ENCODE measurements at places on chromosomes 6 and 20. TPM values are rescaled to one million over a fixed set of nuclear protein-coding genes. Genes with fewer than 3 reads are reported as not detected.

PSMF1 gene
- total RNA-seq, result 116 TPM

FAM162B gene
- 2.3 TPM for total RNA-seq

SPINT3 gene
- not detected for total RNA-seq

HNF4A gene
- total RNA-seq, result not detected

TSBP1 gene
- total RNA-seq, result not detected

TRIM10 gene
- not detected for total RNA-seq

SLC16A10 gene
- total RNA-seq, result 32.4 TPM

SNAP25 gene
- 1.3 TPM for total RNA-seq

BPI gene
- total RNA-seq, result 0.35 TPM

CRYBG1 gene
- 7.2 TPM for total RNA-seq

BHLHE23 gene
- total RNA-seq, result not detected

- DNase-seq, result no peak
Measured at GRCh38 chr6:160767647-160768019, 65.6 kb downstream of the PLG start.

- DNase-seq, result no peak
Measured at GRCh38 chr6:18491308-18492045, 104.3 kb downstream of the RNF144B start.

DNA sequence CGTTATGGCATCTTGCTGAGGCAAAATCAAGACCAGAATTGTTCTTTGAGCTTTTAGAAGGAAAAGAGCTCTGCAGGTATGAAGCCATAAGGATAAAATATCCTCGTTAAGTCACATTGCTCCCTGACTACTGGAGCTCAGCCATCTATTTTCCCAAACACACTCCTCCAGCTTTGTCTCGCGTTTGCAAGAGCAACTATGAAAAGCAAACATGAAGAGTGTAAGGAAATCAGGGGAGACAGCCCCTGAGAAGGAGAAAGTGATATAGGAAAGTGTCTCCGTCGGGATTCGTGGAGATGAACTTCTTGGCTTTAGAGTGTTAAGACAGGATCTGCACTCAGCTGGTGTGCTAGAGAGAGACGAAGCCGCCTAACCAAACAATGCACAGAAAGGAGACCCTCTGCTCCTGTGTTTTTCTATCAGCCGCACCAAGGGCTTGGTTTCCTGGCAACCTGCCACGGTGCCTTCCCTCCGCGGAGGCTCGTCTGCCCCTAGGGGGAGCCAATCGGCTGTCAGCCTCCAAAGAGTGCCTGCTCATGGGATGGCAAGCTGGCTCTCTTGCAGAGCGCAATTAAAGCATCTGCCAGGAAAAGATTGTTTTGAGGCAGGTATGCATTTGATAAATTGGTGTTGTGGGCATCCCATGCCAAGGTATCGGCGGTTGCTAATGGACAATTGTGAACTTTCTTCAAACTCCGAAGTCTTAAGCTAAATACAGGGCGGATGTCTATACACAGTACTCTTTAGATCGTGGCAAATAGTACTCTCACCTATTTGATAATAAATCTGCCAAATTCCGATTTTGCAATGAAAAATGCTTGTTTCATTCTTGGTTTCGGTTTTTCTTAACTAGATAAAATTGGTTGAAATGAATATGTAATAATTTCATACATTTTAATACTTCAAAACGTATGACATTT, 603.2 kb downstream of the RNF144B start:
- DNase-seq, result no peak

DNA sequence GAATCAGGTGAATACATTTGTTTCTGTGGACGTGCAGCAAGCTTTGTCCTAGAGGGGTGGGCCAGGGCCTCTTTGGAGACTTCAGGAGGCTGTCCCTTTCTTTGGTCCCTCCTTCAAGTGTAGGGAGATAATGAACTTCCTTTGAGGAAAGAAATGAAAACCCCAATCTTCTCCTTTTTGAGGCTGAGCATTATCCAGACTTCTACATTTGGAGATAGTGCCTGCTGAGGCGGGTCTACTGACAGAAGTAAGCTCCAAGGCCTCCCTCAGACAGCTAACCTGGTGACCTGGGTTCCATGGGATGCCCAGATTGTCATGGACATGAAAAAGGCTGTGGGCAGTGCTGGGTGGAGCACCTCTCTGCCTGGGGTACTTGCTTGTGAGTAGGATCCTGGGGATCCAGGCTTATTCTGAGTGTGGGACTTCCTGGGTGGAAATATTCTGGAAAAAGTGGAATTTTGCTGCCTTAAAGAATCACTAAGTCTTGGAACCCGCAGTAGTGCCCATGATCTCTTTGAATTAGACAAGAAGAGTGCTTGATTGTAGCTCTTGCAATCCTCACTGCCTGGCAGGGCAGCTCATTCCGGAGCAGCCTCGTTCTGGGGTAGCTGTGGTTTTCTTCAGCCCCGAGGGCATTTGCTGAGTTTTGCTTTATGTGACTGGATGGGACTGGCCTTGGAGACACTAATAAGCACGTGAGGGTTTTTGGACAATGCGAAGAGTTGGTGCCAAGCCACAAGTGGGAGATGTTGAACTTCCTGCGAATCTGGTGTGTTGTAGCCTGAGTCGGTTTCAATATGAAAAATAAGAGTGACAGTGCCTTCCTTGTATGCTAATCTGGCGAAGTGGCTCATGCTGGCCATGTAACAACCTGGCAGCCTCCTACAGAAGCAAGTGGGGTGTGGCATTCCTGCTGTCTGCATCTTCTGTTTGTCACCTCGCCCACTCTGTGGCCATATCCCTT, 28.1 kb downstream of the SNRNP48 start:
- DNase-seq, result no peak

DNA sequence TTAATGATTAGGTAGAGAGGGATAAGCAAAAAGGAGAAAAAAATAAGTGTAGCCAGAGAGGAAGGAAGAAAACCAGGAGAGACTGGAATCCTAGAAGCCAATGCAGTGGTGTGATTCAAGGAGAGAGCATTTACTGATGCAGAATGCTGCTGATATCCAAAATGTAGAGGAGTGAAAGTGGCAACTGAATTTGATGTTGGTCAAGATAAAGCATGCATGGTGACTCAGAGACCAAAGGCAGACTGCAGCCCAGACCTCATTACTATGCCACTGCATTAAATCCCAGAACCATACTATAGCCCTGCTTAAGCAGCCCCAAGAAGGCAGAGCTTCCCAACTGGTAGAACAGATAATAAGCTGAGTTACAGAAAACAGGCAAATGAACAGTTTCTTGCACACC, 15.8 kb downstream of the KLHL32 start:
- no peak for DNase-seq

DNA sequence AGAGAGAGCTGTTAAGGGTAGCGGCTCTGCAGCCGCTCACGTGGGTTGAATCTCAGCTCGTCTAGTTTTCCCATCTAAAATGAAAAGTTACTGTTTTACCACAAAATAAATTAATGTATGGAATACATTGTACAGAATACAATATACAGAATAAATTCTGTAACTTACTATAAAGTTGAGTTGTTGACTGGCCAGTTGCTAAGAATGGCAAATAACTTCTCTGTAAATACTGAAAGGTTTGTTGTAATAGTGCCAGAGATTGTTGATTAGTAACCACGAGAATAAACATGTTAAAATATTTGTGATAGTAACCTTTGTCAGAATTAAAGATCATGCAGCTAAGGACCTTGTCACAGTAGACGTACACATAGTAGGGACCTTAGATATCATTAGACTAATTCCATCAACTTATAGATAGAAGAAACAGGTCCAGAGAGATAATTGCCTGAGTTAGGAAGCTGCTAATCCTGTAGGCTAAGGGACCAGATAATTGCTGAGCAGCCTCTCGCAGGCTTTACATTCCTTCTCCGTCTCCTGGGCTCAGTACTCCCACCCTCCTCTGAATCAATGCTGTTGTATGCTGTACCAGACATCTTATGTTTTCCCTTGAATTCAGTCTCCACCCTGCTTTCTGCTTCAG, 544 bp upstream of the NRM start:
- DNase-seq, result no peak

- DNase-seq, result no peak
Measured at GRCh38 chr6:135853986-135854385, 2.5 kb downstream of the PDE7B start.

GRCh38 chr20:5069141-5069806, 50.5 kb downstream of the PCNA start:
- no peak for DNase-seq

- no peak for DNase-seq
Measured at GRCh38 chr6:128305228-128305627, 215.2 kb downstream of the PTPRK start.

GRCh38 chr6:49570474-49571079, 20.1 kb downstream of the C6orf141 start:
- no peak for DNase-seq

Data from thoracic aorta (tissue), 2 donors.